ENCODE measurements at places on chromosomes 4 and X.

- DNase-seq = no peak
Observed at GRCh38 chr4:108044951-108045686, 55.4 kb downstream of the HADH start.

GRCh38 chr4:63063760-63064159, 1345.5 kb downstream of the TECRL start:
- DNase-seq = no peak

DNA sequence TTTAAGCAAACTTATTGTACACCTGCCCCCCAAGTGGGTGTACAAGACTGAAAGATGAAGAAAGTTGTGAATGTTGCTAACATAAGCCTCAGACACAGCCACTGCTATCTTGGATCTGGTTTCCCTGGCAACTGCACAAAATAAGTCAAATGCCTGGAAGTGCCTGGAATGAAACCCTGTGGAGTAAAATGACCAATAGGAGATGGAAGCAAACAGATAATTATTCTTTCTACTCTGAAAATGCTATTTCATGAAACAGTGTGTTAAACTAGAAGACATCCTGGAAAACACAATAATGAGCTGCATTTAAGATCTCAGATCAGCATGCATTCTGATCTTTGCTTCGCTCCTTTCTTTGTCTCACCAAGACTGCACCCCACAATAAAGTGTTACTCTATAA, 1016.0 kb downstream of the ARAP2 start:
- no peak for DNase-seq

DNA sequence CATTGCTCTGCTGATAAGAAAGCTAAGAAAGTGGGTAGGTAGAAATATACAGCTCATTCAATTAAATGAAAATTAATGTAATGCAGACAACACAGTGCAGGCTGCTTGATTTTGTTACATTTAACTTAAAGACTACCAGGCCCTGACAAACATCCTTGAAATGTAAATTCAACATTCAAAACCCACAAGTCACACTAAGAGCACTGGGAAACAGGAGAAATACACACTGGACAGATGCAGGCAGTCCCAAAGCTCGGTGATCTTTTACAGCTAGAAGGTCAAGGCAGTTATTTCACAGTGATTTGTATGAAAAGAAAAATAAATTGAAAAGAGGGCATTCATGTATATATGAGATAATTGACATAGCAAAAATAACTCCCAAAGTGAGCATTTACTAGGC, 94.3 kb upstream of the PLAC1 start:
- no peak for DNase-seq

DNA sequence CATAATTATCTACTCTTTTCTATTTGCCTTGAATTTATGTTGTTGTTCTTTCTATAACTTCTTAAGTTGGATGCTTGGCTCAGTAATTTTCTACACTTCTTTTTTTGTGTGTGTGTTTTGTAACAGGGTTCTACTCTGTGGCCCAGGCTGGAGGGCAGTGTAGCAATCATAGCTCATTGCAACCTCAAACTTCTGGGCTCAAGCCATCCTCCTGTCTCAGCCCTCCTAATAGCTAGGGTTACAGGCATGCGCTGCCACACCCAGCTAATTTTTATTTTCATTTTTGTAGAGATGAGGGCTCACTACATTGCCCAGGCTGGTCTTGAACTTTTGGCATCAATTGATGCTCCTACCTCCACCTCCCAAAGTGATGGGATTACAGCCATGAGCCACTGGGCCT, 20.7 kb upstream of the UCHL1 start:
- no peak for DNase-seq

- no peak for DNase-seq
Observed at GRCh38 chr4:180745019-180745418, 1498.2 kb upstream of the TENM3 start.

DNA sequence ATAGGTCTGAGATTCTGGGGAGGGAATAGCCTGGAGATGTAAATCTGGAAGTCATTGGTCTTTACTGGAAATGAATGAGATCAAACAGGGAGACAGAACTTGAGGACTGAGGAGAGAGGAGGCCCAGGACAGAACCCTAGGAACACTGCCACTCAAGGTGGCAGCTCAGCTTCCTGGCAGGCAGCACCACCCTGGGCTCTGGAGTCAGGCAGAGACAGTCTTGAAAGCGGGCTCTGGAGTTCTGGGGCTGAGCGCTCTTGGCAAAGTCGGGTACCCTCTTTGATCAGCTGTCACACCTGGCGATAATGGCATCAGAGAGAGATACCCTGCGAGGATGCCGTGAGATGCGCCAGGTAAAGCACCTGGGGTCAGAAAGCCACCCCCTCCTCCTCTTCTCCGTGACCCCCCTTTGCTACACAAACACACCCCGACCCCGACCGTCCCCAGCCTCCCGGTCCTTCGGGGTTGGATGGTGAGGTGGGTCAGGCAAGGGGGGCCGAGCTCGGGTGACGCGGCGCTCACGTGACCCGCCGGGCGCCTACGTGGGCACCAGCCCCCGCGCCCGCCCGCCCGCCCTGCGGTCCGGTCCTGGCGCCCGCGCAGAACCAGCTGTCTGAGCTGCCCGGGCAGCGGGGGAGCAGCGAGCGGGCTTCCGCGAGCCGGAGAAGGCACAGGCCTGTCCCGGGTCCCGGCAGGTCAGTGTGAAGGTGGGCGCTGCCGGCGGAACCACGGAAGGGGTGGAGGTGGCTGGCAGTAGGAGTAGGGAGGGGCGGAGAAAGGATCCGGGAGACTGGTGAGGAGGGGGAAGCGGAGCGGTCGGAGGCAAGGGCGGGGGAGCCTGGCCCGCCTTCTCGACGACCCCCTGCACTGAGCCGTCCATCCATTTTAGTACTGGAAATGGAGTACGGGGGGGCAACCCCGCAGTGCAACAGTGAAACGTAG, at the start of gene TCEAL3:
Gene TCEAL3 (plus strand): TSS at position 600 of the 942 bp plus-strand sequence. CDS start 1,102 bp downstream, outside the sequence.
- DNase-seq = peak; percentile 6

Measured in activated T-cell treated with anti-CD3 and anti-CD28 coated beads for 1 hour (primary cell).